Left renal pelvis (tissue), 4 donors: ENCODE measurements at places on chromosomes 4 and X. TPM values are rescaled to one million over a fixed set of nuclear protein-coding genes. Genes with fewer than 3 reads are reported as not detected.

DNA sequence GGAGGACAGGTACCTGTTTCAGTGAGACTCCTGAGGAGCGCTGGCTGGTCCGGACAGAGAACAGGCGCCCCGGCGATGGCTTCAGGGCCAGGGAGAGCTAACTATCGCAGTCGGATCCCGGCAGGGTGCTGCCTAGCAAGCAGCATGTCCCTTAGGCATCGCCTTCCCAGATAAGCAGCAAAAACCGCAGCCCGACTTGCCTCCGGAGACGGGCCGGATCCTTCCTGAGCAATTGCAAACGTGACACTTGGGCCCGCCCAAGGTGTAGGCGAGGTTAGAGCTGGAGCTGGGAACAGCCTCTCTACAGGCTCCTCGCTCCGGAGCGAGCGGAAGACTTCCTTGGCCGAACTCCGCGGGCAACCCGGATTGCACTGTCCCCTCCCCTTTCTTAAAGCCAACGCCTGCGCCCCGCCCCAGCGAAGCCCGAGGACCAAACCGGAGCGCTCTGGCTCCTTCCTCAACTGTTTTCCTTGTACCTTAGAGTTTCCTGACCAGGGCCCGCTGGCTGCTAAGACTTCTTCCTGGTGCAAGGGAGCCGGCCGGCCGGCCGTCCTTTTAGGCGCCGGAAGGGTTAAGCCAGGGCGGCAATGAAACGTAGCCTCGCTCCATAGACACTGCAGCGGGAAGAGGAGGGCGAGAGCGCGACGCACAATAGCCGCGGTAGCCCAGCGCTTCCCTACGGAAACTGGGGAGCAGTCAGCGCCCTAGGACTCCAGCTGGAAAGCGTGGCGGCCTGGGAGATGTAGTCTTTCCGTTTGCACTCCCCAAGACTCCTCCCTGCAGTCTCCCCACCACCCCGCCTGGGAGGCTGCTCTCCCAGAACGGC lies at the start of gene OPHN1:
TSS of gene OPHN1 (minus strand) at position 341 of the 826 bp plus-strand sequence. CDS start 475 bp downstream, outside the sequence.
- no peak for DNase-seq

Gene PNMA3
- polyA plus RNA-seq = 14.4 TPM

GRCh38 chr4:73446336-73446938 lies 10.4 kb downstream of the AFP start:
- DNase-seq = no peak

- DNase-seq = no peak
Observed at GRCh38 chrX:42096265-42096920, 173.0 kb upstream of the CASK start.

- no peak for DNase-seq
Observed at GRCh38 chr4:42915484-42915883, 23.0 kb downstream of the GRXCR1 start.

- DNase-seq = no peak
Observed at GRCh38 chrX:29699239-29699638, 516.1 kb upstream of the MAGEB2 start.

DNA sequence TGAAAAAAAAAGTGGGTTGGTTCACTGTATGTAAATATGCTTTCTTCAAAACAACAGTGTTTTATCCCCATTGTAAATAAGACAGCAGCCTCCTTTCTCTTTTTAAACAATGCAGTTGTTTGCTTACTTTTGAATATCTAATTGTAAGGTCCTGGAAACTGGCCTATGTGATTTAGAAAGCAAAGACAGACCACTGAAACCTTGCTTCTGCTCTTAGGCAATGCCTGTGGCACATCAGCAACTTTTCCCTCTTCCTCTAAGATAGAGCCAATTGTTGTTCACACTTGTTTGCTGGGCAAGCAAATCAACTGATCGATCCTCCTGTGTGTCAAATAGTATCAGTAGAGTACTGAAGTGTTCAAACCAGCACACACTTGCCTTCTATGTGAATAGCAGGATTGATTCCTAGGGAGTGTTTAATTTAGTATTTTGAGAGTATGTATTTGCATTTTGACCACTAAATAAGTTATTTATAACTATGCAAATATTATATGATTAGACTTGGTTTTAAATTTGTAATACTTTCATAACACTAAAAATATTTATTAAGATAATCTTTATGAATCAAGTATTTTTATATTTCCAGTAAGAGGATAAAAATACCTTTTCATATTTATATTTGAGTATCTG lies 55.4 kb upstream of the GRPR start:
- DNase-seq = no peak

GRCh38 chr4:20428436-20429160 lies 176.9 kb downstream of the SLIT2 start:
- no peak for DNase-seq

DNA sequence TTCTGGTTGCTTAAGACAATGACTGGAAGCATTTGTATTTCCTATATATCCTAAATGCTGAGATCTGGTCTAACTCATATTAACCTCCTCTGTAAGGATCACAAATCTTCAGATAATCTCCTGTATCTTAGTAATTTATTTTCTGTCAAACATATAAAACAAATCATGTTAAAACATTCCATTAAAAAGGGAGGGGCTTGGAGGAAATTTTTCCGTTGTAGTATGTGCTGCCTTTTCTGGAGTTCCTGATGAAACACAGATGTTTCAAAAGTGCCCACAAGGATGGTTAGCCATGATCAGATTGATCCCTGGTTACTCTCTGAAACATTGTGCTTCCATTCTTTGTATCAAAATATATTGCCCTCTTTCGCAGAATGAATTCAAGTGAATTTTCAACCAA lies 182.1 kb downstream of the TENM3 start:
- no peak for DNase-seq

Gene ATOH1
- polyA plus RNA-seq = not detected

- no peak for DNase-seq
Observed at GRCh38 chrX:78979789-78980464, 34.7 kb downstream of the P2RY10 start.

DNA sequence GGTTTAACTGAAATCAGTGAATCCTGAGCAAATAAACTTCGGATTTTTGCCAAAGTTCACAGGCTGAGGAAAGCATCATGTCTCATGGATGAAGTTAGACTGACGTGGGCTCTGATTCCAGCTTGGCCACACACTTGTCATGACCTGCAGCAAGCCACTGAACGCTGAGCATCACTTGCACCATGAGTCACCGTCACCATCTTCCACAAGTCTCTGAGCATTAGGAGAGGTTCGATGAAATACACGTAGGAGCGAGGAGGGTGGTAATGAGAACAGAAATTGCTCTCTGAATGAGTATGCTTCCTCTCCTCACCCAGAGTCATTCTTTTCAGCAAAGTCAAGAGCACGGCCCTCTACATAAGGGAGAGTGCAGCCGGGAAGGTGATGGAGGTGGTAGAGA lies 3.8 kb upstream of the TRIML2 start:
- no peak for DNase-seq

Gene HTN3
- polyA plus RNA-seq = not detected

Gene PABPC5
- polyA plus RNA-seq = 9.3 TPM

- no peak for DNase-seq
Observed at GRCh38 chrX:45351478-45351877, 150.8 kb upstream of the DIPK2B start.

Gene ASB12
- 0.48 TPM for polyA plus RNA-seq

Gene NMU
- polyA plus RNA-seq = 10.5 TPM

DNA sequence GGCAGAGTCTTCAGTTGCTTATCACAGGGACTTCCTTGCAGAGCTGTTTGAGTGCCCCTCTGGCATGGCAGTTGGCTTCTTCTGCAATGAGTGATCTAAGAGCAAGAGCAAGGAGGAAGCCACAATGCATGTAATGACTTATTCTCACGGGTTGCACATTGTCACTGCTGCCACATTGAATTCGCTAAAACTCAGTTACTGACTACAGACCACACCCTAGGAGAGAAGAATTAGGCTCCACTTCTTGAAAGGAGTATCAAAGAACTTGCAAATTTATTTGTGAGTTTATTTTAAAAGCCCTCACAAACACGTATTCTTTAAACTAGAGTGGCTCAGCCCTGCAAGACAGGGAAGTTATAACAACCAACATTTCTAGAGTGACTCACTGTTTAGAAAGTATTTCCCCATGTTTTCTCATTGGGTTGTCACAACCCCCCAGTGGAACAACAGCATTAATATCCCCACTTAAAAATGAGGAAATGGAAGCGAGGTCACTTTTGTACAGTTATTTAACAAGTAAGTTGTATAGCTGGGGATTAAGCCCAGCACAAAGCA lies 32.4 kb upstream of the RBPJ start:
- DNase-seq = no peak

DNA sequence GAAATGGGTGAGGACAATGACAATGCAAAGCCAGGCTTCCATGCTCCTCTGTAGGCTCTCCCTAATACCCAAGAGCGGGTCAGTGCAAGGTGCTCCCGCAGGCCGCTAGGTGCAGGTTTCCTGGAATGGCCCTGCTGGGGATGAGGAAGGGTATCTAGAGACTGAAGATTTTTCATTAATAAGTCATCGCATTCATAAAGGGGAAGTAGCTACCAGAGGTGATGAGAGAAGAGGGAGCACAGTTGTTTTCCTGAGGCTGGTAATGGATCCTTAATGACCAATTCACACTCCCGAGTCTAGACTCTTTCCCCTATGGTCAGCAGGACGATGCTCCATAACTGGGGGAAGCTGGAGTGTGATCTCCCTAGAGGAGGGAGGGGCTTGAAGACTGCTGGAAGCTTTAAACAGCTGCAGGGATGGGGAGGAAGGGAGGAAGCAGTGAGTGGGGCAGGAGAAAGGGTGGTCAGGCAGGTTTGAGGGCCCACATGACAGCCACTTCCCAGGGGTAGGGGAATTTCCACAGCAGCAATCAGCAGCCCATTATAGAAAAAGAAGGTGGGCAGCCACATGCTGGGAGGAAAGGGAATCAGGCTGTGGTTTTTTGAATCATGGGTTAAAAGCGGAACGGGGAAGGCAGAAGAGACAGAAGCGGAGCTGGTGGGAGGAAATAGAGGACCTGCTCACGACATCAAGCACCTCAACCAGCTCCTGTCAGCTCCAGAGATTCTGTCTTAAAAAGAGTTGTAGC lies 10.2 kb upstream of the ATP6AP2 start:
- no peak for DNase-seq

GRCh38 chr4:152640058-152640921 lies 39.5 kb downstream of the TMEM154 start:
- DNase-seq = peak; percentile 17

- no peak for DNase-seq
Observed at GRCh38 chr4:26369581-26369980, 48.8 kb downstream of the RBPJ start.
